ENCODE measurements at places on chromosomes 6 and 20.
A peak's percentile ranks its signal among the peaks of the same experiment; 100 is the strongest.

- DNase-seq = peak; percentile 75
These were observed 747 bp upstream of the PTPRA start for GRCh38 chr20:2872459-2873009.

DNA sequence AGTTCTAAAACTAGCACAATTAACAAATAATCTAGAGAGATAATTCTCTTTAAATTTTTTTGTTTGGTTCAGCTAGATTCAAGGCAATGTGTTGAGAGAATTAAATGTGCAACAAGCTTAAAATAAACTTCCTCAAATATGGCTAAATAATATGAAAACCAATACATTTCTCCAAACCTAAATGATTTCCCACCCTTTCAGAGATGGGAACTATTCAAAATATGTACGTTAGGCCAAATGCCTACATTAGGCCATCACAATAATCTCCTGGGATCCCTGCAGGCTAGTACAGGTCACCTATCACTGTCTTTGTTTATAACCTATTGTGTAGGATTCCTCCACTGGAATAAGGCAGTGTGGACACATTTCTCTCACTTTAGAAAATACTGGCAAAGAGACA, 1.7 kb downstream of the FAXC start:
- no peak for DNase-seq

GRCh38 chr6:168106633-168107005, 27.6 kb upstream of the FRMD1 start:
- DNase-seq = no peak

DNA sequence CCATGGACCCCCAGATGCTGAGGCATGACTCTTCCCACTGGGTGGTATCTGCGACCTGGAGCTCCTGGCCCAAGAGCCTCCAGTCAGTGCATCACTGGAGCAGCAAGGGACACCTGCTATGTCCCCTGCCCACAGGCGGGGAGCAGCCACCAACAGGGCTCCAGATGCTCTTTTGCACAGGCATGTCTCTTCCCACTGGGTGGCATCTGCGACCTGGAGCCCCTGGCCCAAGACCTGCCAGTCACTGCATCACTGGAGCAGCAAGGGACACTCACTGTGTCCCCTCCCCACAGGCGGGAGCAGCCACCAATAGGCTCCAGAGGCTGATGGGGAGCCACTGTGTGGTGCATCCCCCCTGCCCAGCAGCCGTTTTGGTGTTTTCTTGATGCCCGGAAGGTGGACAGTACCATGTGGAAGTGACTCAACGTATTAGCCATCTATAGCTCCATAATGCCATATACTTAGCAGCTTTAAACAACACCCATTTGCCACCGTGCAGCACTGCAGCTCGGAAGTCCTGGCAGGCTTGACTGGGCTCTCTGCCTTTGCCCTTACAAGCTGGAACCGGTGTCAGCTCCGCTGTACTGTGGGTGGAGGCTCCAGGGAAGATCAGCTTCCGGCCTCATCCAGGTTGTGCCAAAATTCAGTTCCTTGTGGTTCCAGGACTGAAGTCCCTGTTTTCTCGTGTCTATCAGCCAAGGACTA, 124.9 kb upstream of the CST7 start:
- DNase-seq = no peak

GRCh38 chr6:83216806-83217205, 23.6 kb downstream of the RWDD2A start:
- no peak for DNase-seq
